EH (cell line): ENCODE measurements at places on chromosomes 5 and 9.

GRCh38 chr5:3594510-3595005, 1.1 kb upstream of the IRX1 start:
- DNase-seq = no peak

GRCh38 chr5:14326035-14326903, 183.1 kb downstream of the TRIO start:
- no peak for DNase-seq

DNA sequence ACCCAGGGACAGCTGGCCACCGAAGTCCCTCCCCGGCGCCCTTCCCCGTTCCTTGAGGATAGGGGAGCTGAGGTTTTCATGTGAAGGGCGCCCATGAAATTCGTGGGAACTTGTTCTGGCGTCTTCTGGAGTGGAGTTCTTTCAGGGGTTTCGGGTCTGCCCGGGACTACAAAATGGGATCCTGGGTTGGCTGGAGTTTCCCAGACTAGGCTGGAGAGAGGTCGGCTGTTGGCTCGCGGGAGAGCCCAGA, 3.6 kb upstream of the RGMB start:
- DNase-seq = no peak

DNA sequence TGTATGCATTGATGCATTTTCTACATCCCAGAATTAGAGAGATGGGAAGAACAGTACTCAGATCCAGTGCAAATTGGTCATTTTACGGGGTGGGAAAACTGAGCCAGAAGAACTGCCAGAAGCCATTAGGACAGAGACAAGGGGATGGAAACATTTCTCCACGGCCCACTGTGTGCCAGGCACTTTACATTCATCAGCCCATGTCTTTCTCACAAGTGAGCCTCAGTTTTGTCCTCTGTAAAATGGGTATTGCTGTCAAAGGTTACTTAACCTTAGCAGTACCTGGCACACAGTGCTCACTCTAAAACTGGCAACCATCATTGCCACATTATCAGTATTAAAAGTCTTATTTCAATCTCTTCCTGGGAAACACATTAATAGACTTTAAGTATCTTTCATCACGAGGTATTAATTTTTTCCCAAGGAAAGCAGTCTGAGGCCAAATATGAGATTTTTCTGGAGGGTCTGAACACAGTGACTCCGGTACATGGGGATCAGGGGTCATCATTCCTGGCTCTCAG, 5.2 kb downstream of the DUSP1 start:
- no peak for DNase-seq

GRCh38 chr5:96528826-96529474, 95.9 kb upstream of the PCSK1 start:
- no peak for DNase-seq

- DNase-seq = no peak
Observed at GRCh38 chr9:103941104-103941503, 153.0 kb upstream of the SMC2 start.

GRCh38 chr5:178340187-178340586, 107.6 kb upstream of the PHYKPL start:
- DNase-seq = no peak

DNA sequence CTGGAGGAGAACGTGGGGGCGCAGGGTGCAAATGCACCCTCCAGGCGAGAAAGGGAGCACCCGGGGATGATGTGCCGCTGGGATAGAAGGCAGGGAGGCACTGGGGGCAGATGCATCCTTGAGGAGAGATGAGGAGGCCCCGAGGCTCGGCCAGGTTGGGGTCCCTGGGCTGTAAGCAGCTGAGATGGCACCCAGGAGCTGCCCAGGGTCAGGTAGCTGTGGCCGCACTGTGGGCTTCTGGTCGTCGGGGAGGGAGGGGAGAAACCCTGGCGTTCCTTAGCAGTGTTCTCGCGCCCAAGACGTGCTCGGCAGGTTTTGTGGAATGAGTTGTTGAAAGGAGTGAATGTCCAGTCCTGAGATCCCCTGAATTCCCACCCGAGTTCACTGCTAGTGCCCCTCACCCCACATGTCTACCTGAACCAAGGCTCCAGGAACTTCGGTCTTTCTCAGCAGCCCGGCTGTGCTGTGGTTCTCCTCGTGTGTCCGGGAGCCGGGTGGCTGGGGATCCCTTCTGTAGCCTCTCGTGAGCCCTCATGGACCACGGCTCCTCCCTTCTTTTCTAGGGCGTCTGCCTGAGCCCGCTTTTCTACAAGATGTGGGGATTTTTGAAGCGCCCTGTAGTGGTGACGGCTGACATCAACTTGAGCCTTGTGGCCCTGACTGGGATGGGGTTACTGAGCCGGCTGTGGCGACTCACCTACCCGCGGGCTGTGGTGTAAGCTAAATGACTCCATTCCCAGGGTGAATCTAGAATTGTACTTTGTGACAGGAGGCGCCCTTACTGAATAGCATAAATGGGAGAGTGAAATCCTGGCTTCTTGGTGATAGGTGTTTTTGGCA, 1.1 kb downstream of the POMT1 start:
- DNase-seq = peak; percentile 59

- no peak for DNase-seq
Observed at GRCh38 chr9:114116126-114116747, 17.1 kb upstream of the KIF12 start.

GRCh38 chr5:74167206-74167929, 473.2 kb downstream of the ENC1 start:
- peak; percentile 96 for DNase-seq

DNA sequence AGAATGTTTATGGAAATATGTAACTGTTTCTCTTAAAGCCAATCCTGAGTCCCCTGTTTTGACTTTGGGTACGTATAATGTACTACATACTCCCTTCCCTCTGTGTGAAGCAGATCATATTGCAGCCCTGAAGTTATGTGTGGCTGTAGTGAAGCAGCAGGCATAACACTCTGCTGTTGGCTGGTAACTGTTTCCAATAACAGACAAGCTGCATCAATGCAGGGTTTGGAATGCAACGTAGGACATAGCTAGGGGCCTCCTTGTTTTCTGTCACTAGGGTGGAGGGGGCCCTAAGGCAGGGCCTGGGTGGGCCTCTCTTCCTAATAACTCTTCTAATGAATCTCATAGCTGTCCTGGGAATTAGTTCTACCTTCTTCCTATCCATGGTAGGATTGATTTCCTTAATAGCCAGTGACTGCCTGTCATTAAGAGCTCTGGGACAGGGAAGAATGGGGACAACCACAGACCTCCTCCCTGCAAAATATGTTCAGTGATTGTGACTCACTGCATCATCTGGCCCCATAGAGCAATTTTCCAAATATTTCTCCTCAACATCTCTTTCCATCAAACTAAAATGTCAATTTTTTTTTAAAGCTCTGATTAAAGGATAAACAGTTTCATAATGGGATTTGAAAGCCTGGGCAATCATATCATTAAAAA, 129.6 kb upstream of the HMHB1 start:
- no peak for DNase-seq

DNA sequence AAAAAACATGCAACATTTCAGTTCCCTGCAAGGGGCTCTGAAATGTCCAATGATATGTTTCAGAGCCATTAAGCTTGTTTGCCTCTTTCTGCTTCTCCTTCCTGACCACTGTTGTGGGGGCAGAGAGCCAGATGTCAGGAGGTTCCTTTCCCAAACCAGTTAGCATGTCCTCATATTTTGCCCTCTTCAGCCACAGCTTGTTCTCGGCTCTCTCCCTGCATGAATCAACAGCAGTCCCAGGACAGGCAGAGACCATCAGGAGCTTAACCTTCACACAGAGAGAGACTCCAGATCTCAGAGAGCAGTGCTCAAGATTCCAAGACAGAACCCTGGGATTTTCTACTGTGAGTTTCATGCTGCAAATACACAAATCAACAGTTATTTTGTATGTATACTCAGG, 218.5 kb downstream of the COMMD10 start:
- DNase-seq = no peak

DNA sequence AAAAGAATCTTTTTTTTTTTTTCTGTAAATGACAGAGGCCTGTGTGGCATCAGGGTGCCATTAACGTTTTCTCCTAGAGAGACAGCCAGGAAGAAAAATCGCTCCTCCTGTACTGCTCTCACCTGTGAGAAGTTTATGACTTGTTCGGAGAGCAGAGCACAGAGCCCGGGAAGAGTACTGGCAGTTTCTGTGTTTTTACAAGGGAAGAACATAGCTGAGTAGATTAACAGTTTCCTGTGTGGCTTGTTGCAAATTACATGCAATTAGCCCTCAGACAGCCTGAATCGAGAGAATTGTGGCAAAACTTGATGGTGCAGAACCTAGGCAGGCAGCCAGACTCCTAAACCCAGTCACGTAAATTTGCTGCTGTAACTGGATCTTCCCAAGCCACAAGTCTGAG, 32.1 kb downstream of the PRKACG start:
- peak; percentile 18 for DNase-seq

DNA sequence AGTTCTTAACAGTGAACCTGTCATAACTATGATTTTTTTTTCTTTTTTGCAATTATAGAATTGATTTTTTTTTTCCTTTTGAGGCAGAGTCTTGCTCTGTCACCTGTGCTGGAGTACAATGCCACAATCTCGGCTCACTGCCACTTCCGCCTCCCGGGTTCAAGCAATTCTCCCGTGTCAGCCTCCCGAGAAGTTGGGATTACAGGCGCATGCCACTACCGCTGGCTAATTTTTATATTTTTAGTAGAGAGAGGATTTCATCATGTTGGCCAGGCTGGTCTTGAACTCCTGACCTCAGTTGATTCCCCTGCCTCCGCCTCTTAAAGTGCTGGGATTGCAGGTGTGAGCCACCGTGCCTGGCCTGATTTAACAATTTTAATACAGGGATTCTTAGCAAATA, 21.4 kb downstream of the UGCG start:
- DNase-seq = no peak

DNA sequence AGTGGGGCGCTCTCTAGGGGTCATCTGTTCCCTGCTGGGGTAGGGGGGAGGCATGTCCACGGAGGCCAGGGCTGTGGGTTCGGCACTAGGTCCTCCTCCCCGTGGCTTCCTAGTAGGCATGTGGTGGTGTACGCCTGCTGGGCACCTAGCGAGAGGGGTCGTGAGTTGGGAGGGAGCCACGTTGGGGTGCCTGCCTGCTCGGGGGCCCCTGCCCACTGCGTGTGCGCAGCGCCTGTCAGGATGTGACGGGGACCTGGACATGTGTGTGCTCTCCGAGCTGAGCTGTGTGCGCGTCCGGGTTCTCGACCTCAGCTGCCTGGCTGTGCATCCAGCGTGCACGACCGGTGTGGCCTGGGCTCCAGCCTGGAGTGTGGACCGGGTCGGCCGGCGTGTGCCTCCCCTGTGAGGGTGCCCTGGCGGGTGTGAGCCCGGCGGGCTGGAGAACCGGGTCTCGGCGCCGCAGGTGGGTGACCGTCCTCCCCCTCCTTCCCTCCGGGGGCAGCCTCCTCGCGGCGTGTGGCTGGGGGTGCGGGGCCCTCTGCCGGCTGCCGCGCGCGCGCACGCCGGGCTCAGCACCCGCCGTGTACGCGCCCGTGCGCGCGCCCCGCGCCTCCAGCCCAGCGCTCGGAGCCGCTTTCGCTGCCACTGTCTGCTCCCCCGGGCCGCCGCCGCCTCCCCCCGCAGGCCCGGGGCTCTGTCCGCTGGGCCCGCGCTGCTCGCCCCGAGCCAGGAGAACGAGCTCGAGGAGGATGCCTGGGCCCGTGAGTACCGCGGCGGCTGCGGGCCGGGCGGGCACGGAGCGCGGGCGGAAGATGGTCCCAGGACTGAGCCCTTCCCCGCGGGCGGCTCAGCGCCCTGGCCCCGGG, at the start of gene PRR7:
Gene PRR7, plus strand, starts transcription at position 615 of the 866 bp plus-strand sequence. CDS start 8,254 bp downstream, outside the sequence.
- peak; percentile 69 for DNase-seq

DNA sequence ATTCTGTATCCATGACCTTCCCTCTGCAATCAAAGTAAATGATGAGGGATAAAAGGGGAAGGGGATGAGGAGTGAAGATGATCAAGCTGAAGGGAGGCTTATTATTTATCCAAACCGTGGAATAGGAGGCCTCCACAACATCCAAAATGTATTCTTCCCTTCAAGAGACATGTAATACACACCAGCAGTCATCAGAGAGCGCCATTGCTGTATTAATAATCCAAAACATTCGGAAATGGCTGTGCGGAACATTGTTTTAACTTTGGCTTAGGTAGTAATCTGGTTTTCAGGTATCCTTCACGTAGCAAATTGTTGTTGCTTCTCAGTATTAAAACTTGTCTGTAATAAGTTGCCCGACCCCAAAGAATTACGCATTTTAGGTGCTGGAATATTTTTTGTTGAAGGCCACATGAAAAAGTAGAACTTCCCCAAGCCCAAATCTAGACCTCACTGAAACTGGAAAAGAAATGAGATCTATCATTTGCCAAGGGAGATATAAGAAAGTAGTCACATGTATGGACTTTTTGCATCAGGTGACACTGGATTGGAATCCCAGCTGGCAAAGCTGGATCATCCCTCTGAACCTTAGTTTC, 2.6 kb upstream of the BOD1 start:
- DNase-seq = peak; percentile 59

DNA sequence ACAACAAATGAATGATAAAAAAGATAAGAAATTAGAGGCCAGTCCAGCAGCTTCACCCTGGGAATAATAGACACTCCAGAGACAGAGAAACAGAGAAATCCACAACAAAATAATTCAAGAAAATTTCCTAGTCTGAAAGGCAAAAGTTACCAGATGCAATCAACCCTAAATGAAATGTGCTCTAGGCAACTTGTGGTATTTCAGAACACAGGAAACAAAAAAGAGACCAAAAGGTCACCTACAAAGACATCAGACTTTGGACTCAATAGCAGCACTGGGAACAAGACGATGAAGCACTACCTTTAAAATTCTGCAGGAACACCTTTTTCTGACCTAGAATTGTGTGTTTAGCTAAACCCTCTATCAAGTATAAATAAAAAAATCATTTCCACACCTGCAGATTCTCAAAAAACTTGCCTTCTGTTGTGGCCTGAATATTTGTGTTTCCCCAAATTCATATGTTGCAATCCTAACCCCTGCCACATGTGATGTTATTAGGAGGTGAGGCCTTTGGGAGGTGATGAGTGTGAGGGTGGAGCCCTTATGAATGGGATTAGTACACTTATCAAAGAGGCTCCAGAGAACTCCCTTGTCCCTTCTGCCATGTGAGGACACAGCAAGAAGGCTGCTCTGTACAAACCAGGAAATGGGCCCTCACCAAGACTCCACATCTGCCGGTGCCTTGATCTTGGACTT, 5.9 kb upstream of the MAPK9 start:
- no peak for DNase-seq

- peak; percentile 38 for DNase-seq
Observed at GRCh38 chr9:14924230-14925219, 14.3 kb upstream of the FREM1 start.

GRCh38 chr9:14180093-14180959, 133.6 kb downstream of the NFIB start:
- DNase-seq = no peak

- DNase-seq = no peak
Observed at GRCh38 chr9:17986595-17986994, 407.7 kb downstream of the SH3GL2 start.

DNA sequence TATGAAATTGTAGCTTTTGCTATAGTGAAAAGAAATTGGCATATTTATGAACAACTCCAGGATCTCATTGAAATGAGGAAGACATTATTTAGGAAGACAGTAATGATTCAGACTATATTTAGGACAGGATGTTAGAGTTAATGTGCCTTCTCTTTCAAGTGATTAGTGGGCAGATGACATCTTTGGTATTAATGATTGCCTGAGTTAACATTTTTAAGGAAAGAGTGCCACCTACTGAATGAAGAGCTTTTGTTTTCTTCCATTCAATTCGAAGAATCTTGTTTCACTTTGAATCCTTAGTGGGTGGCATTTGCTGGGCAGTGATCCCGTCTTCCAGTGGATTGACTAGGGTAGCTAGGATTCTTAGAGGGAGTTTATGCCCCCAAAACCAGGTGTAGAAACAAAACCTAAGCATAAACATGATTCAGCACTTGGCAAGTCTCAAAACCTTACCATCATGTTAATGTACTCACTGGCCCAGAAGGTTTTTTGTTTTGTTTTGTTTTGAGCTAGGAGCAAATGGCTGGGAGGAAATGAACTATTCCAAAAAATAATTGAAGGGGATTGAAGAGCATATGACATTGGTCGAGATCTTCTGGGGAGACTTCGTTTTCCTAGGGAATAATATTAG, 23.2 kb downstream of the MAP3K1 start:
- DNase-seq = peak; percentile 86
